ENCODE measurements at places on chromosomes 2 and 18.

- DNase-seq, result no peak
These were observed 103.4 kb downstream of the LDLRAD4 start for GRCh38 chr18:13321923-13322322.

GRCh38 chr2:218193701-218194100 is 23.3 kb upstream of the ARPC2 start:
- DNase-seq, result no peak

DNA sequence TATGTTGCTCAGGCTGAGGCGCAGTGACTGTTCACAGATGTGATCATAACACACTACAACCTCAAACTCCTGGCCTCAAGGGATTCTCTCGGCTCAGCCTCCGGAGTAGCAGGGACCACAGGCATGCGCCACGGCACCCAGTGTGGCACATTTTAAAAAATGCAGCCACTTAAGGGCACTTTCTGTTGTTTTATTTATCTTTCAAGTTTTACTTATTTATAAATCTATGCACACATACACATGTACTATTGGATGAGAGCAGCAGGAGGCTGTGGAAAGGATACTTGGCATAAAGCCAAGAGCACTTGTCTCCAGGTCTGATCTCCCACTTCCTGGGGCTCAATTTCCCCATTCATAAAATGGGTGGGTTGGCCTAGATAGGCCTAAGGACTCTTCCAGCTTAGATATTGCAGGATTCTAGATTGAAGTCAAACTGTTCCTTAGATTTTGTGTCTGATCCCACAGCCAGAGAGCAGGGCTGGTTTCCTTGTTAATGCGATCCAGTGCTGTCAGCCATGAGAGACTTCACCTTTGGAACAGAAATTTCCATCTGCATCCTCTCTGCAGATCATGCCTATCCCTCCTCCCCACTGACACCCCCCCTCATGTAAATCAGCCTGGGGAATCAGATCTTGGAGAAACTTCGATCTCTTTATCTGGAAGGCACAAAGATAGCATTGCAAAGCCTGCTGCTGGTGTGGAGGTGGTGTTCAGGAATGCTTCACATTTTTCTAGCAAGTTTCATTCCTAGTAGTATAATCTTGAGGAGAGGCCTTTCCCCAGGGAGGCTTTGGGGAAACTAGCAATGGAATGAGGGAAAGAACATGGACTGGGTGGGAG is 24.7 kb downstream of the PCBP1 start:
- peak; percentile 89 for DNase-seq

GRCh38 chr2:31812051-31812798 is 198.6 kb downstream of the MEMO1 start:
- peak; percentile 8 for DNase-seq

- DNase-seq, result no peak
These were observed 533.4 kb downstream of the NYAP2 start for GRCh38 chr2:225932811-225933413.

DNA sequence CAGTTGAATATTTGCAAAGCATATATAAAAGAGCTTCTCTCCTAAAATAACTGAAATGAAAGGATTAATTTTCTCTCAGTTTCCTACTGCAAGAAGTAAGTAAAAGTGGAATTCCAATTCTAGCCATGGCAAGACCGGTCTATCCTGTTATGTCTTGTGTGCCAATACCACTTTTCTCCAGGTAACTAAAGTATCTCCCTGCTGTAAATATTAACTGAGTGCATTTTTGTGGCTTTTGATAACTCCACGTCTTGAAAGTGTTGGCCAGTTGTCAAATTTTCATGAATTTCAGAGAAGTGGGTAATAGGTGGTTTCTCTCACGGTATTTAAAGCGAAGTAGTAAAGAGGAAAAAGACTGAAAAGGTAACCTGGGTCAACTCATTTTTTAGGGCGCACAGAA is 225.9 kb downstream of the NEDD4L start:
- DNase-seq, result no peak

- peak; percentile 71 for DNase-seq
These were observed 33.9 kb upstream of the CCDC102B start for GRCh38 chr18:68764016-68764415.

Data from fibroblast of the aortic adventitia (primary cell).